ENCODE measurements at places on chromosomes 13 and 19. TPM values are rescaled to one million over a fixed set of nuclear protein-coding genes. Genes with fewer than 3 reads are reported as not detected.

The F2RL3 gene
- total RNA-seq, result not detected

The SCN1B gene
- 0.22 TPM for total RNA-seq

The FAM216B gene
- total RNA-seq, result not detected

The RFPL4A gene
- total RNA-seq, result not detected

Measured in placental epithelial cell (primary cell).